ENCODE measurements at places on chromosomes 2 and 18.

GRCh38 chr2:176493226-176493825, 224.1 kb downstream of the MTX2 start:
- no peak for DNase-seq

DNA sequence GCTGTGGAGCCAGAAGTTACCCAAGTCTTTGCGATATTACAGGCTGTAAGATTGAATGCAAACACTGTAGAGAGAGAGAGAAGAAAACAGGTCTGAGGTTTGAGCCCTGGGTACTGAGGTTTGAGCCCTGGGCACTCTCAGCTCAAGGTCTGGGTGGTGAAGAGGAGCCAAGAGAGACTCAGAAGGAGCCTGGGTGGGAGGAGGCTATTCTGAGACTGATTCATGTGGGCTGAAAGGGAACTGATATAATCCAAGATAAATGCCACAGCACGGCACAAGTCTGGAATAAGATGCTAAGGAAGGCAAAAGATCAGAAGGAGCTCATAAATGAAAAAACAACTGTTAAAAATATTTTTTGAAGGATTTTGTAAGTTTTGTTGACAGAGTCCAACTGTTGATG, 407.6 kb upstream of the HS6ST1 start:
- DNase-seq: no peak

DNA sequence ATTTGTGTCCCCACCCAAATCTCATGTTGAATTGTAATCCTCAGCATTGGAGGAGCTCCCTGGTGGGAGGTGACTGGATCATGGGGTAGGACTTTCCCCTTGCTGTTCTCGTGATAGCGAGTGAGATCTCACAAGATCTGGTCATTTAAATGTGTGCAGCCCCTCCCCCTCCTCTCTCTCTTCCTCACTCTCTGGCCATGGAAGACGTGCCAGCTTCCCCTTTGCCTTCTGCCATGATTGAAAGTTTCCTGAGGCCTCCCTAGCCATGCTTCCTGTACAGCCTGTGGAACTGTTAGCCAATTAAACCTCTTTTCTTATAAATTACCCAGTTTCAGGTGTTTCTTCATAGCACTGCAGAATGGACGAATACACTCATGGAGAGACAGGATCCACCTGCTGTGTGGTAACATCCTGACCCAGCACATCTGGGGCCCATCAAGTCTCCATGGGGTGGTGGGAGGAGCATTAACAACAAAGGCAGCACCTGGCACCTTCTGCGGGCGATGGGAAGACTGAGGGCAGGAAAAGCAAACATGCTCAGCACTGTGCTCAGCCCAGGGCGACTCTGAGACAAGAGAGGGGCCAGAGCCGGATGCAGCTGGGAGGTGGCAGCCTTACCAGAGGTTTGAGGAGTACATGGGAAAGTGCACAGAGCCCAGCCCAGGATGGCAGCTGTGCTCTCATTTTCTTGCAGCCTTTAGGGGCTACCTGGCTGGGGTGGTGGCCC, 16.2 kb upstream of the ALPP start:
- no peak for DNase-seq

DNA sequence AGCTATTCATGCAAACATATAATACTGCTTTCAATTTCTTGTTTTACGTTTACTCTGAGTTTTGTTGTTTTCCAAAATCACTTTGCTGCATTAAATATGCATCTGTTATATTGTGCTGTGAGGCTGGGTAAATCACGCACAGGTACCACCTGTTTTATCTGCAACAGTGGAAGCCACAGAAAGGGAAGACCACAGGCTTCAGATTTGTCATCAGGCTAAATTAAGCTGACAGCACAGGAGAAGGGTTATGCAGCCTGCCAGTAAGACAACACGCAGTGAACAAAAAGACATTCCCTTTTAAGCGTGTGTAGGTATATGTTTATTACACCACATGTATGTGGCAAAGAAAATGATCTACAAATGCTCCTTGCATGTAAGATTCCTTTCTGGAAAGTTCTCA, 38.2 kb downstream of the ZNF516 start:
- DNase-seq: no peak

DNA sequence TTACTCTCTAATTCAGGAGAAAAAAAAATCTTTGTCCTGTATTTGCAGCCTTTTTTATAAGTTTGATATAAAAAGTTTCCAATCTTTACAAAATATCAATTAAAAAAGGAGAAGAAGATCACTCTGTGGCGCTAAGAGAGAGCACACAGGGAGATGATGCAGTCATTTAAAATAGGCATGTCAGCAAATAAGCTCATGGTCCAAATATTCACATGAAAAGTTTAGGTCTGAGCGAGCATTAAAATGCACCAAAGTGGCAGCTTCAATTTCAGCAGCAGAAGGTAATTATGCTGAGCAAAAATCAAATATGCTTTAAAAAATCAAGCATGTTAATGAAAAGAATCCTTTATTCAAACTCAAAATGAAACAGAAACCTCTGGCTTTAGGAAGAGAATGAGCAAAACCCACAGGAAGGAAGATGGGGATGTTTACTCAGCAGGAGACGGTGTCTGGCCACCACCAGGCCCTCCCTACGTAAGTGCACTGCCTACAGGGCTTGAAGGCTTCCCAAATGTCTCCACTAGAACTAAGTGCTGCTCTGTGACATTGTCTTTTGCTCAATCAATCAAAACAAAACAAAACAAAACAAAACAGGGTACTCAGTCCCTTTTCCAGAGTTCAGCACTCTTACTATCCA, 120.4 kb downstream of the L3MBTL4 start:
- no peak for DNase-seq
